ENCODE measurements at places on chromosomes 1 and 21.

DNA sequence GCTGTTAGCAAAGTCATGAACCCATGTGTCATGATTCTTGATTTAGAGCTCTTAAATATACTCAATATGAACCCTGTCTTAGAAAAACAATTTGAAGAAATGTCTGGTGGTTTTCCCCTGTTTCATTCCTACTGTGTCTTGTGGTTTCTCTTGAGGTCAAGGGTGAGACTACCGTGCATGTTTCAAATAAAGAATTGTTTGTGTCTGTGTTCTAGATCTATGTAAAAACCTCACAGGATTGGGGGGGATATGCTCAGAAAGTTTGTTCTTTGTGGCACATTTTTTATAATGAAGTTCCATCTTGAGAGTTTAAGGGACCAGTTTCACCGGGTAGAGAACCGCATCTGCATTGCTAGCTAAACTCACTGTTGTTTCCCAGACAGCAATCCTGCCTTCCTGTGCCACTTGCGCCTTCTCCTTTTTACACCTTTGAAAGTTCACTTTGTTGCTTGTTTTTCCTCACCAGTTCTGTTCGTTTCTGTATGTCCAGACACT is 30.9 kb upstream of the CACYBP start:
- DNase-seq: no peak

GRCh38 chr1:183276386-183277080 is 90.5 kb downstream of the LAMC2 start:
- DNase-seq: no peak

DNA sequence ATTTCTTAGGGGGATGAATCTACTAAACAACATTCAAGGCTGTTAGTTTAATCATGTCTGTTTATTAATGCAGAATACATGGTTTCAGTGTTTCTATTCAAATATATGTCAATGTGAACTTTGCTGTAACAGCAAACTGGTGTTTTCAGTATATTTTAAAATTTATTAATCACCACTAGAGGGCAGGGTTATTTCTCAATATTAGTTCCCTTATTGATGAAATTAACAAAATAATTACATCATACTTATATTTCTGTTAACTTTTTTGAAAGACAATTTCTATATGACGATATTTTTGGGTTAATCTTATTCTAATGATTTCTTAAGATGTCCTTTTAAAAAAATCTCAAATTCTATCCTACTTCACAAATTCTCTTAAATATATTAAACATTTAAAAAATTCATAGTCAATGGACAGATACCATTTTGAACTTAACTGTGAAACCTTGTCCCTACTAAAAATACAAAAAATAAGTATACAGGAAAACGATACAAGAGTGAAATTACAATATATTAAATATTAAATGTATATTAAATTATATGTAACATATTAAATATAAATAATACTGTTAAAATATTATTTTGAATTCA is 1034.1 kb upstream of the PRMT6 start:
- DNase-seq: no peak

DNA sequence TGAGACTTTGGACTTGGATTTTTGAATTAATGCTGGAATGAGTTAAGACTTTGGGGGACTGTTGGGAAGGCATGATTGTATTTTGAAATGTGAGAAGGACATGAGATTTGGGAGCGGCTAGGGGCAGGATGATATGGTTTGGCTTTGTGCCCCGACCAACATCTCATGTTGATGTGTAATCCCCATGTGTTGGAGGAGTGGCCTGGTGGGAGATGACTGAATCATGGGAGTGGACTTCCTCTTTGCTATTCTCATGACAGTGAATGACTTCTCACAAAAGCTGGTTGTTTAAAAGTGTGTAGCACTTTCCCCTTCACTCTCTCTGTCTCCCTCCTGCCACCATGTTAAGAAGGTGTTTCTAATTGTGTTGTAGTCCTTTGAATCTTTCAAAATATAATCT is 9.3 kb upstream of the PHGDH start:
- no peak for DNase-seq

DNA sequence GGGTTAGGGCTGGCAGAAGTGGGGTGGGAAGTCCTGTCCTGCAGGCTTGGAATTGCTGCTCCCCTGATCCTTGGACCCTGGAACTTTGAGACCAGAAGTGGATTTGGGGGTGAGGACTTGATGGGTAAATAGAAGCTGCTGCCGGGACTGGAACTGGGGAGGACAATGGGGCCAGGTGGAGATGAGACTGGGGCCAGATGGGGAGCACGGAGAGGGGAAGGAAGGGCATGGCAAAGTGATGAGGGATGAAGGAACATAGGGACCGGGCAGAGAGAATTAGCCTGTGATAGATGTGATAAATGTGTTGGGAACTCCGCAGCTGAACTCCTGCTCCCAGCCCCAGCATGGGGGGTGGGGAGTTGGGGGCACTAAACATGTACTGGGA is 637 bp downstream of the NHLH1 start:
- DNase-seq: peak; percentile 17

All from right lobe of liver (tissue), 6 donors.